ENCODE measurements at places on chromosomes 16 and 17. TPM values are rescaled to one million over a fixed set of nuclear protein-coding genes. Genes with fewer than 3 reads are reported as not detected.

DNA sequence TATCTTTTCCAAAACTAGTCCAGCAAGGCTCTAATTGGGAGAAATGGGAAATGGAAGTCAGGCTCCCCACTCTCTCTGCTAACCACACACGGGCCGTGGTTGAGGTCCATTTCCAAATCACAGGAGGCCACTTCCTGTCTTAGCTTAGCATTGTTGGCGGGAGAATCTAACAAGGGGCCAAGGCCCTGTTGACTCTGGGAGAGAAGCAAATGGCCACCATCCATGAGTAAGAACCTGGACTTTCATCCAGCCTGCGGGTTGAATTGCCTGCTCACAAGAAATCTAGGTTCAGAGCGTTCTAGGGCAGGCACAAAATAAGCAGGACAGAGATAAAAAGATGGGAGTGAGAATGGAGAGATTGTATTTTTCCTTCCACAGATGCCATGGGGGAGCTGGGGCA, 5.7 kb downstream of the FAM20A start:
- H3K4me1 ChIP-seq: peaks cover 5% of the 10 kb centered on the region
- no peak for DNase-seq
- H3K27ac ChIP-seq: no peak overlapping the region
- no peaks in the 10 kb centered on the region for H3K27me3 ChIP-seq

DNA sequence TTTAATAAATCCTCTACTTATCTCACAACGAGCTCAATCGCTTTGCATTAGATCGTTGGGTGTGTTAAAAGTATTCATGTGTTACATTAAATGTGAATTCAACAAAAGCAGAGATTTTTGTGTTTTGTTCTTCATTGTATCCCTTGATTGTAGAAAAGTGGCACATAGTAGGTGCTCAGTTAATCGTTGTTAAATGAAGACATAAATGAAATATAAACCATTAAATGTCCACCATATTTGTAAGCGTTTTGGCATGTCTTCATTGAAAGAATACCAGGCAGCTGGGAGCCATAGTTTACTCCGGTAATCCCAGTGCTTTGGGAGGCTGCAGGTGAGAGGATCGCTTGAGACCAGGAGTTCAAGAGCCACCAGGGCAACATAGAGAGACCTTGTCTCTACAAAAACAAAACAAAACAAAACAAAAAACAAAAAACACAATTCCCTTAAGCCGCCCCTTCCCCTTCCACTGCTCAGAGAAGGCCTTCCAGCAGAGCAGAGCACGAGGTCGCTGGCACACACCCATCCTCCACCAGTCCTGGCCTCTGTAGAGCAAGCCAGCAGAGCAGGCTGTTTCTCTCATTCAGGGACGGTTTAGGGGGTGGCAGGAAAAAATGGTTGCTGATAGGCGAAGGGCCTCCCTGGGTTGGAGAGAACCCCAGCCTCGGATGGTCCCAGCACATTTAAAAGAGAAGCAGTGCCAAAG, 673 bp upstream of the CHD9 start:
- no peak overlapping the region for H3K27ac ChIP-seq
- no peaks in the 10 kb centered on the region for H3K36me3 ChIP-seq
- peak overlapping the region; percentile 60 for H3K4me3 ChIP-seq
- H3K27me3 ChIP-seq: no peaks in the 10 kb centered on the region

DNA sequence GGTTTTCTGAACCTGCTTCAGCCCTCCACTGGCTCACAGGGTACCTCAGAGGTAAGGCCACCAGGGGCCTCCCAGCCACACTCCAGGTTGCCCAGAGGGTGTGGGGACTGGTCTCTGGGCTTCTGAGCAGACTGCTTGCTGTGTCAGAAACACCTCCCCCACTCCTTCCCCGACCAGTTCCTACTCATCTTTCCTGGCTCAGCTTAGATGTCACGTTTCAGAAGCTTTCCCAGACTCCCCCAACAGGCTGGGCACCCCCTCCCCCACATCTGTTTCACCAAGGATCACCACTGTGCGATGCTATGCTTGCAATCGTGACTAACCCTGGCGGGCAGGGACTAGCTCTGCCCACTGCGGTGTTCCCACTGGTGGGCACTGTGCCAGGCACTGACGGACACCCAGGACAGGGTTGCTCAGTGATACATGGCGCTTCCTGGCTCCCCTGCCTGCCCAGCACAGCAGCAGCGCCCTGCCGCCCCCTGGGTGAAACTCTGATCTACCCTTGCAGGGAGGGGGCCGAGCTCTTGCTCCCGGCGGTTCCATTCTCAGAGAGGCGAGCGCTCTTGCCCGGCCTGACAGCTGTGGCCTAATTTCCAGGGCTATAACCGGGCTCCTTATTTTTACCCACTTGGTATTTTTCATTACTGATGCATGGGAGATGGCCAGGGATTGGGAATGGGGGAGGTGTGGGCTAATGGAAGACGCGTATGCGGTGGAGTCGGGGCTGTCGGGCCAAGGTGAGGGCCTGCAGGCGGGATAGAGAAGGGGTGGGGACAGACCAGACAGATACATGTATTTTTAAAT, 29.4 kb upstream of the MTSS2 start:
- peak overlapping the region; percentile 66 for H3K27ac ChIP-seq
- no peaks in the 10 kb centered on the region for H3K27me3 ChIP-seq
- H3K4me1 ChIP-seq: no peaks in the 10 kb centered on the region
- no peaks in the 10 kb centered on the region for H3K36me3 ChIP-seq
- DNase-seq: no peak

DNA sequence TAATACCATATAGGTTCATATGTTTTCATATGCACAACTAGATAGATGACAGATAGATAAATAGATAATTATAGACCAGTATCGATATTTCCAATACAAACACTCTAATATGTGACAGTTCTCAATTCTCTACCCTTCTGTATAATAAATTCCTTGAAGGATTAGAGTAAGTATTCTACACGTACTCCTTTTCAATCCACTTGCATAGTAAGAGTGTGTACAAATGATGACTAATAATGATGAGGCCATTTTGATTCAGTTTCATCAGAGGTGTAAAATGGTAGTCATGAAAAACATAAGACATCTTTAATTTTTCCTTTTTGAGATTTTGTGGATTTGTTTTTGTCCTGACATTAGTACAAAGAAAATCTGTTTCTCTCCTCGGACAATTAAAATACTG, 188.3 kb upstream of the WSB1 start:
- no peaks in the 10 kb centered on the region for H3K4me1 ChIP-seq
- no peak for DNase-seq
- no peaks in the 10 kb centered on the region for H3K27me3 ChIP-seq
- H3K27ac ChIP-seq: no peak overlapping the region
- no peaks in the 10 kb centered on the region for H3K36me3 ChIP-seq
- H3K4me3 ChIP-seq: no peak overlapping the region

GRCh38 chr17:43905985-43906852, 1.1 kb downstream of the MPP2 start:
- peak overlapping the region; percentile 72 for H3K4me3 ChIP-seq
- no peaks in the 10 kb centered on the region for H3K4me1 ChIP-seq
- H3K27me3 ChIP-seq: peaks cover 61% of the 10 kb centered on the region
- peak; percentile 99 for DNase-seq

DNA sequence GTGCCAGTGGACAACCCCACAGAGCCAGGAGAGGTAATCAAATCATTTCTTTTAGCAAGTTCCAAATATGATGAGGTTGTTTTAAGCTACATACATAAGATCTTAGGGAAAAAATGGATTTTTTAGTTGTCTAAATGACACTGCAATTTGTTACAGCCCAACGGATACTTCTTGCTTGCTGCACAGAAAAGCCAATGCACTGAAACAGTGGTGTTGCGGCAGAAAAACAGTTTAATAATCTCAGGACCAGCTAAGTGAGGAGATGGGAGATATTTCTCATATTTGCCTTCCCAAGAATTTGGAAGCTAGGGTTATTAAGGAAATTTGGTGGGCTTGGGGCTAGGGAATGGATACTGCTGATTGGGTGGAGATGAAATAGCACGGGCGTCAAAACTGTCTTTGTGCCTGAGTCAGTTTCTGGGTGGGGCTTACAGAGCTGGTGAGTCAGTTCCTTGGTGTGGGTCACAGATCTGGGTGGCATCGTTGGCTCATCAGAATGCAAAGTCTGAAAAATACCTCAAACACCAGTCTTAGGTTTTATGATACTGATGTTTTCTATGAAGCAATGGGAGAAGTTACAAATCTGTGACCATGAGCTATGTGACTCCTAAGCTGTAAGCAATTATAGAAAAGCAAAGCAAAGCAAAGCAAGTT, 255.4 kb downstream of the IRX3 start:
- H3K27ac ChIP-seq: no peak overlapping the region
- DNase-seq: no peak
- H3K4me3 ChIP-seq: no peak overlapping the region
- H3K36me3 ChIP-seq: no peaks in the 10 kb centered on the region

GRCh38 chr17:75128694-75129505, 2.6 kb downstream of the NT5C start:
- no peak overlapping the region for H3K4me3 ChIP-seq
- no peaks in the 10 kb centered on the region for H3K27me3 ChIP-seq
- H3K27ac ChIP-seq: no peak overlapping the region
- H3K36me3 ChIP-seq: peaks cover 42% of the 10 kb centered on the region
- no peak for DNase-seq

- H3K27ac ChIP-seq: no peak overlapping the region
- no peaks in the 10 kb centered on the region for H3K36me3 ChIP-seq
- H3K4me3 ChIP-seq: no peak overlapping the region
- H3K27me3 ChIP-seq: peaks cover 36% of the 10 kb centered on the region
Observed at GRCh38 chr17:63855185-63855584, 12.7 kb upstream of the SMARCD2 start.

DNA sequence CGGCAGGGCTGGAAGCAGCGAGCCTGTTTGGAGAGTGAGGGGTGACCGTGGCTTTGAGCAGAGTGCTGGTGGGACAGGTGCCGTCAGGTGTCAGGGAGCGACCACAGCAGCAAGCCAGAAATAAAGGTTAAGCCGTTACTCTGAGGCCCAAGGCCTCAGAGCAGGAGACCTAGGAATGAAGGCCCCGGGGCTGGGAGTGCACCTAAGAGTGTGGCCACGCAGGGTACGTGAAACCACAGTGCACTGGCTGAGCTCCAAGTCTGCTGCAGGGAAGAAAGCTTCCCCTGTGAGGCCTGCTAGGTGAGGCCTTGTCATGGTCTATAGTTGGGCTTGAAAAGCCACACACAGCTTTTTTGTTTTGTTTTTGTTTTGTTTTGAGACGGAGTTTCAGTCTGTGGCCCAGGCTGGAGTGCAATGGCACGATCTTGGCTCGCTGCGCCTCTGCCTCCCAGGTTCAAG, 8.7 kb downstream of the CLUAP1 start:
- H3K36me3 ChIP-seq: peaks cover 79% of the 10 kb centered on the region
- H3K27ac ChIP-seq: no peak overlapping the region
- no peaks in the 10 kb centered on the region for H3K27me3 ChIP-seq
- no peaks in the 10 kb centered on the region for H3K4me1 ChIP-seq

DNA sequence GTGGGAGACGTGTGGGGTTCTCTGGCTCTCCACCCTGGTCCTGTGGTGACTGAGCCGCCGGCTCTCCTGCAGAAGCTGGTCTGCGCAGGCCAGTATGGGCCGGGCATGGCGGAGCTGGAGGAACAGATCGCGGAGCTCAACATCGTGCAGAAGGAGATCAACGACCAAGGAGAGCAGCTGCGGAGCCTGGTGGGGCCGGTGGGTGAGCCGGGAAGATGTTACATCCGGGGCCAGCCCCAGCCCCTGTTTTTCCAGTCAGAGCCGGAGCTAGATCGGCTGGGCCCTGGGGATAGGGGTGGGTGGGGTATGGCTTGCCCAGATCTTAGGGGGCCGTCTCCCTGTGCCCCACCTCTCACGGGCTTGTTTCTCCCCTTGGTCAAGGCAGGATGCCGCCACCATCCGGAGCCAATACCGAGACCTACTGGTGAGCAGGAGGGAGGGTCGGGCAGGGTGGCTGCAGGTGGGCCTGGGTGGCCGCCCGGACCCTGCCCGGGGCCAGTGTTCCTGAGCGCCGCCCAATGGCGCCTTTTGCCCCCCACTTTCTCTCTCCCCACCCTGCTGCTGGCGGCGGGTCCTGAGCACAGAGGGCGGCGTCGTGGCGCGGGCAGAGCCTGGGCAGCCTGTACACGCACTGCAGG, 5.0 kb downstream of the EVPLL start:
- no peaks in the 10 kb centered on the region for H3K36me3 ChIP-seq
- DNase-seq: peak; percentile 55
- H3K4me1 ChIP-seq: no peaks in the 10 kb centered on the region
- no peak overlapping the region for H3K27ac ChIP-seq
- H3K27me3 ChIP-seq: no peaks in the 10 kb centered on the region

DNA sequence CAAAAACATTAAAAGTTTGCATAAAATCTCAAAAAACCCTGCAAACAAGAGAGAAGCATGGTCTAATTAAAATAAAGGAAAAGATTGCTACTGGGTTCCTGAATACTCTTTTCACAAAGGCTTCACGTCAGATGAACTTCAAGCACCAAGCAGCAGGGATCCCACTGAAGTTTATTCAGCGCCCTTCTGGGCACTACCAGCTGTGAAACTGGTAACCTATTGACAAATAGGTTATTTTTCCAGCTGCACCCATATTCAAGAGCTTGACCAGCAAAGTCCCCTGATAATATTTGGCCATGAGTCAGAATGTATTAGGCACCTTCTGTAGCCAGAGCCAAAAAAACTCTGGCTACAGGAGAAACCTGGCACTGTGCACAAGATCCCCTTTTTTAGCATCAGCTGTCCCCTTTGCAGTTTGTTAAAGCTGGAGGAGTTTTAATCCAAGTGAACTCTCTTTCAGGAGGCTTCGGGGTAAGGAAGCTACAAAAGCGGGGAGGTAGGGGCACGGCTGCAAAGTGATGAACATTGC, 60.3 kb downstream of the GRIN2A start:
- H3K4me3 ChIP-seq: no peak overlapping the region
- H3K36me3 ChIP-seq: no peaks in the 10 kb centered on the region
- no peaks in the 10 kb centered on the region for H3K4me1 ChIP-seq
- H3K27ac ChIP-seq: no peak overlapping the region
- peaks cover 37% of the 10 kb centered on the region for H3K27me3 ChIP-seq

- no peaks in the 10 kb centered on the region for H3K4me1 ChIP-seq
- no peak for DNase-seq
- no peaks in the 10 kb centered on the region for H3K36me3 ChIP-seq
- H3K27me3 ChIP-seq: peaks cover 6% of the 10 kb centered on the region
- H3K27ac ChIP-seq: no peak overlapping the region
Observed at GRCh38 chr16:79261944-79262552, 338.5 kb downstream of the MAF start.

DNA sequence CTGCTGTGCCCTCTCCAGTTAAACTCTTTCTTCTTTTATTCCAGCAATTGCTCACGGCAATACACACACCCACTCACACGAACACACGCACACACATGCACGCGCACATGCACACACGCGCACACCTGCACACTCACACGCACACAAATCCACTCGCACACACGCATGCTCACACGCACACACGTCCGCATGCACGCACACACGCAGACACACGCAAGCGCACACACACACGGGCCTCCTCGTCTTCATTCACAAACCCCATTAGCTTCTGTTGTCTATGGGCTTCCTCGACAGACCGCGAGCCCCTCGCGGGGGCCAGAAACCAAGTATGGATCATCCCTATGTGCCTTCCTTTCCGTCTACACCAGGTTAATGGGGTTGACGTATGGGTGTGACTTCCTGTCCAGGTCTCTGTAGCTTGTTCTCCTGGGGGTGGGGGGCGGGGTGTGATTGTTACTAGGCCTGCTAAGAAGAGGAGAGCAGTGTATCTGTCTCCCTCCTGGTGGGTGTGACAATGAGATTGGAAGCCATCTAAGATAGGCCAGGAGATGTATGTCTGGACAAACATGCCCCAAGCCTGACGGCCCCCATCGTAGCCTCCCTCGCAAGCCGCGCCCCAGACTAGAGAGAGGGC, 670 bp upstream of the CTF1 start:
- peak overlapping the region; percentile 82 for H3K4me3 ChIP-seq
- peak overlapping the region; percentile 94 for H3K27ac ChIP-seq
- H3K27me3 ChIP-seq: no peaks in the 10 kb centered on the region
- H3K4me1 ChIP-seq: peaks cover 15% of the 10 kb centered on the region
- peak; percentile 91 for DNase-seq

MKS1 gene
- 26.4 TPM for total RNA-seq

PLLP gene
- 5.9 TPM for total RNA-seq

ZDHHC1 gene
- total RNA-seq: 10.6 TPM

ZP2 gene
- total RNA-seq: not detected

PLD2 gene
- total RNA-seq: 65.1 TPM

VAT1L gene
- 0.53 TPM for total RNA-seq

ZNF624 gene
- 7.1 TPM for total RNA-seq

CNGB1 gene
- total RNA-seq: 0.73 TPM

All from endodermal cell (in vitro differentiated cells).